ENCODE measurements at places on chromosomes 1 and 21.

DNA sequence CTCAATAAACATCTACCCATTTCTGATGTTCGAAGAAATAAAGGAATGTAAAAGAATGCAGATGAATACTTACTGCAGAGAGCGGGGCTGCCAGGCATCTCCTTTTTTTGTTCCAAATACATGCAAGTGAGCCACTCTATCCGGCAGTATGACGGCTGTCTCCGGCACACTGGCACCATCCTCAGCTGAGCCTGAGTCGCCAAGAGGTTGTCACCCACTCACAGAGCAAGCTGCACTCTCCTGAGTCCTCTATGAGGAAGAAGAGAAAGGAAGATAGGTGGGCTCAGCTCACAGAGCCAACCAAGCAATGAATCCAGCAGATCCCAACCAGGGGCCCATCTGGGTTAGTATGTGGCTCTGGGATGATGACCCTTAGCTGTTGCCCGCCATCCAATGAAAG lies 65.3 kb downstream of the CD46 start:
- DNase-seq = no peak

DNA sequence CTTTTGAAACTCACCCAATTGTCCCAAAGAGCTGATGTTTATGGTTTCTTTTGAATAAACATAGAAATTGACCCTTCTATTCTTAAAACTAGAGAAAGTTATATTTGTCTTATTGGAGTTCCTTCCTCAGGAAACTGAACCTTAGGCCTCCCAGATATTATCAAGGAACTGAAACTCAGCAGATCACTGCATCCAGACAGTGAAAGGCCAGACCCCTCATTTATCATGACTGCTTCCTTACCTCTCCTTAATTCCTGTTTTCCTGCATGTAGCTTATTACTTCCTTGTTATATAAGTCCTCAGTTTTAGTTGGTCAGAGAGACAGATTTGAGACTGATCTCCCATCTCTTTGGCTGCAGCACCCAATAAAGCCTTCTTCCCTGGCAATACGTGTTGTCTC lies 27.5 kb downstream of the SLC22A15 start:
- DNase-seq = no peak

DNA sequence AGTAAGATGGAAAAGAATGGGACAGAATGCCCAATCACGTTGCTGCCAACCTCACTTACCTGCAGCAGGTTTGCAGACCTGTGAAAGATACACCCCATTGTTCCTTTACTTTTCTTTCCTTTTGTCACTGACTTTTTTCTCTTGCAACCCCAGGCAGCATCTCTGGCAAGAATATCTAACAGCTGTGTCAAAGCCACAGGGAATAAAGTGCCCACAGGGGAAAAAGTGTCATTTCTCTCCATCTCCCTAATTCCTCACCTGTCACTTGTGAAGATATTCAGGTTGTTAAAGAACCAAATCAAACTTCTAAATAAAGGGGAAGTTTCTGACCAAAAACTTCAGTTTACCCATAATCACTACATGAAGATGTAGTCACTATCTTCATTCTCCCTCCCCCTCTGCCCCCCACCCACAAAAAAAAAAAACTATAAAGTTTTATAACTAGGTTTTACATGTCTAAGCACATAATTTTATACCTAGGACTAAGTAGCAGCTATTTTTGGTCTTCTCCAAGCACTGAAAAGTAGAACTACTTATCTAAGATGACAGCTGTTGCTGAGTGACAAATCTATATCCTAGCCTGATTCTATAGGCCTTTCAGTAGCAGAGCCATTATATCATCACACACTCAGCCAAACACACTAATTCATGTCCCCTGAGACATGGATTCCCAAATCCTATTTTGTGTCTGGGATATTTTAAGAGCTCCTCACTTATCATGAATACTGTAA lies 54.9 kb downstream of the TBX15 start:
- no peak for DNase-seq

DNA sequence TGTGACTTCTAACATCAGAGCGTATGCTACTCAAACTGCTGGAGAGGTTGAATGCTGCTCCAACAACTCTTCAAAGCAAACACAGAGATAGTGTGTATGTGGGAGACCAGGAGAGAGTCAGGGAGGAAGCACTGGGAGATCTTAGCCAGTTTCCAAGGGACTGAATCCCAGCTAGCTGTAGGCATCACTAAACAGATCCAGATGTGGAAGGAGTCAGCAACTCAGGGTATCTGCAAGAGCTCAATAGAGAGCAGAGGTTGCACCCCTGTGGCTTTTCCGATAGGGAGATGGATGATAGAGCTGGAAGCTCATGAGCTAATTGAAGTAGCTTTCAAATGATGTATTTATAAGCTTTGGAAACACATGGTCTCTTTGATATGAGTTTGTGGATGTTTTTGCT lies 168.9 kb upstream of the HOOK1 start:
- DNase-seq = no peak

DNA sequence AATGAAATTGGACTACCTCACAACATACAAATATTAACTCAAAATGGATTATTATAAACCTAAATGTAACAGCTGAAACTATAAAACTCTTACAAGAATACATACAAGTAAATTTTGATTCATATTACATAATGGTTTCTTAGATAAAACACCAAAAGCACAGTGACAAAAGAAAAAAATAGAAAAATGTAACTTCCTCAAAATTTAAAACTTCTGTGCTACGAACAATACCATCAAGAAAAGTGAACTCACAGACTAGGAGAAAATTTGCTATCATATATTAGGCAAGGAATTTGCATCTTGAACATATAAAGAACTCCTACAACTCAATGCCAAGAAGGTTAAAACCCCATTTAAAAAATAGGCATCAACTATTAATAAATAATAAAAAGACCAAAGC lies 31.2 kb downstream of the ANGPTL3 start:
- DNase-seq = no peak

- no peak for DNase-seq
Measured at GRCh38 chr1:243657793-243658192, 192.2 kb downstream of the AKT3 start.

- no peak for DNase-seq
Measured at GRCh38 chr1:11736746-11737639, 1.1 kb downstream of the AGTRAP start.

- DNase-seq = no peak
Measured at GRCh38 chr1:26786437-26787380, 1.0 kb upstream of the PIGV start.

DNA sequence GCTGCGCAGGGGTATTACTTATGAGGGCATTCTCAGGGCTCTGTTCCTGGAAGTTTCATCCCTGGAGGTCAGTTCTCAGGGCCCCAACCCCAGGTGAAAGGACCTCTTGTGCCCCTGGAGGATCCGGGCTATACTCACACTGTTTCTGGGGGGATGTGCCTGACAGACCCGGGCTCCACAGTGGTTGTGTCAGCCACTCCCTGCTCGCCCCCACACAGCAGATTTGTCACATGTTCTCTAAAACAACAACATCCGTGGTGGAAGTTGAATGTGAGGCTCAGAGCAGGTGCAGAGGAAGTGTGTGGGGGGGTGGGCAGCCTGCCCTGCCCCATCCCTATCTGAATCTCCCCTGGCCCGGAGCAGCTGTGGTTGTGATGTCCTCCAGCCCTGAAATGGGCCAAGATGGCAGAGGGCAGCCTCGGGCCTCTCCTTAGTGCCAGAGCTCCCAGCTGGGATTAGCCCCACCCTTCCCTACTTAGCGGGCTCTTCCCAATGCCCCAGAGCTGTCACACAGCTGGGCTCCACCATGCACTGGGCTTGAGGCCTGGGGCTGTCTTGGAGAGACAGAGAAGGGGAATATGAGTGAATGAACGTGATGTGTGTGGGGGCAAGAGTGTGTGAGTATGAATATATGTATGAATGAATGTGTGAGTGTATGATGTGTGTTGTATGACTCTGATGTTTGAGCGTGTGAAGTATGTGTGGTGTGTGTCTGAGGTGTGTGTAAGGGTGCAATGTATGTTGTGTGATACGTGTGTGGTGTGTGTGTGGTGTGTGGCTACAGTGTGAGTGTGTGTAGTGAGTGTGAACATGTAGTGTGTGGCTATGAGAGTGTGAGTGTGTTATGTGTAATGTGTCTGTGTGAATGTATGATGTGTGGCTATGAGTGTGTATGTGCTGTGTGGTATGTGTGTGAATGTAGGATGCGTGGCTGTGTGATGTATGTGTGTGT lies 1.5 kb upstream of the FCMR start:
- no peak for DNase-seq

GRCh38 chr21:25809013-25809412 lies 74.2 kb downstream of the GABPA start:
- no peak for DNase-seq

GRCh38 chr21:15007716-15008296 lies 57.0 kb downstream of the NRIP1 start:
- no peak for DNase-seq

GRCh38 chr1:40539338-40539737 lies 7.9 kb downstream of the ZNF684 start:
- no peak for DNase-seq

DNA sequence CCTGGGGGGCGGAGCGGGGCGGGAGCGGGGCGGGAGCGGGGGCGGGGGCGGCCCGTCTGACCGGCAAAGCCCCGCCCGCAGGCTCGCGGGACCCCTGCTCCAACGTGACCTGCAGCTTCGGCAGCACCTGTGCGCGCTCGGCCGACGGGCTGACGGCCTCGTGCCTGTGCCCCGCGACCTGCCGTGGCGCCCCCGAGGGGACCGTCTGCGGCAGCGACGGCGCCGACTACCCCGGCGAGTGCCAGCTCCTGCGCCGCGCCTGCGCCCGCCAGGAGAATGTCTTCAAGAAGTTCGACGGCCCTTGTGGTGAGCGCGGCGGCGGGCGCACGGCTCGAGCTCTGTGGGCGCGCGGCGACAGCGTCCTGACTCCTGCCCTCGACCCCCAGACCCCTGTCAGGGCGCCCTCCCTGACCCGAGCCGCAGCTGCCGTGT lies 21.2 kb downstream of the AGRN start:
- no peak for DNase-seq

- DNase-seq = no peak
Measured at GRCh38 chr1:34356853-34357252, 180.1 kb downstream of the C1orf94 start.

GRCh38 chr1:210292231-210292871 lies 36.4 kb upstream of the HHAT start:
- no peak for DNase-seq

DNA sequence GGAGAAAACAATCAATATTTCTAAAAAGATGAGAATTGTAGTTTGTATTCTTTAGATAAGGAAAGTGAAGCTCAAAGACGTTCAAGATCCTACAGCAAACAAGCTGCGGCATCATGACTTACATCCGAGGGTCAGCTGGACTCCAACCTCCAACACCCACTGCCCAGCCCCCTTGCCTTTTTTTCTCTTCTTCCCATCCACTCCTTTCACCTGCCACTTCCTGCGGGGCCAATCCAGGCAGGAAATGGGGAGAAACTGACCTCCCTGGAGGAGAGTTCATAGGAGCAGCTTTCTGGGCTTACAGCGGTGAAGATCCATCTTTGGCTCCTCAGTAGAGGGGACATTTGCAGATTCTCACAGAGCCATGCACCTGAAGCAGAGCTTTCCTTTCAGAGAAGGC lies 361.5 kb downstream of the PTPRU start:
- DNase-seq = no peak

DNA sequence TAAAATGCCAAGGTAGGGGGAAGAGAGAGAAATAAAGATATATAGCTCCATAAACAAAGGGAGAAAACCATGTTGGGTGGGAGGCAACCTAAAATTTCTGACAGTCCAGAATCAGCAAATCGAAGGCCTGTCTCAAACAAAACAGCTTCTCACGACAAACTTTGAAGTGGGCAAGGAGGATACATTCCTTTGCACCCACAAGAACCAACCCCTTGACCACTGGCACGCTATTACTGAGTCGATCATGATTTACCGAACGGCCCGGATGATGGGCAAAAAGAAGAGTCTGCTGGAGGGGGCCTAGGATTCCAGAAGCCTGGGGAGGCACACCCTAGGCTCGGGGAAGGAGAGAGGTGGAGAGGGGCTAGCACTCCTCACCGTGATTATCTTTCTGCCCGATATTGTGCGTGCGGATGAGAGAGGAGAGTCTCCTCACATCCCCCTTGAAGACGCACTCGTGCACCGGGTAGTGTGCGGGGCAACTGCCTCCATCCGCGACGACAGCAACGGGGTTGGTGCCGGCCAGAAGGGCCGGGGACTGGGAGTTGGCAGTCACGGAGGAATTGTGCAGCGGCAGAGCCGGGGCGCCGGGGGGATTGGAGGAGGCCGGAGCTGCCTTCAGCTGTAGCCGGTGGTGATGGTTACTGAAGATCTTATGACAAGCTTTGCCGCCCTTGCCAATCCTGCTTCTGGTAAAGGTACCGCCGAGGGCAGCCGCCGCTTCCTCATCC lies 756 bp downstream of the ANKRD13C start:
- DNase-seq = no peak

- no peak for DNase-seq
Measured at GRCh38 chr1:32924881-32925344, 23.7 kb upstream of the TMEM54 start.

DNA sequence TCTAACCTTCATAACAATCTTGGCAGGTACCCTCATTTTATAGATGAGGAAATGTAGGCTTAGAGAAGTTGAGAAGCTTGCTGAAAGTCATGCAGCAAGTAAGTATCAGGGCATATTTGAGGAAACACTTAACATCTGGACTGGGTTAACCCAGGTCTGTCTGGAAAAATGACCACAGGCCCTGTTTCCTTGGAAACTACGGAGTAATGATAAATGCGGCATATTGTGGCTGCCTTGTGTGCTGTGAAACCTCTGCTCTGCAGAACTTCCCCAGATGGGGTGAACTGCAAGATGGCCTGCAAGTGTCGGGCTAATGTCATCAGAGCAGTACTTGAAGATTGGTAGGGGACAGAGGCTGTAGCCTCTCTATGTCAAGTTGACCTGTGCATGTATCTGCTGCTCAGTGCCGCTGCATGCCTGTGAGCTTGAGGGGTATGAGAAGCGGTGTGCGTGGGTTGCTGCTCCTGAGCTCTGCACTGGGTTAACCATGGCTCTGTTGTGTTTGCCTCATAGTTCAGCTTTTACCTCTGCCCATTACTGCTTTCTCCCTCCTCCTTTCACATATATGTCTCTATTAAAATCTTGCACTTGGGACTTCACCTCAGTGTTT lies 83.1 kb downstream of the WDR3 start:
- DNase-seq = no peak

DNA sequence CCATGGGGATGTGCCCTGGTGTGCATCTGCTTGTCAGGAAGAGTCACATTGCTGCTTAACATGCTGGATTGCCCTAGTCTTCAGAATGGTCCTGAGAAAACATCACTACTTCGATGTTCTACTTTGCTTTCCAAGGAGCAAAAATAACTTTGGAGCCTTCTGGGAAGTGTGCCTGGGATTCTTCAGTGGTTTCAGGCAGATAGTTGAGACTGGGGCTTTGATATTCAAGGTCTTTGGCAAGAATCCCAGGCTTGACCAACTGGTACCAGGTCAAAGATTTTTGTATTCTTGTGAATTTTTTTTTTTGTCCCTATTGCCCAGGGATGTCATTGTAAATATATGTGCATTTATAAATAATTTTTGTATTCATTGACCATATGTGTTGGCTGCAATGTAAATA lies 51.4 kb downstream of the LRIG2 start:
- no peak for DNase-seq

DNA sequence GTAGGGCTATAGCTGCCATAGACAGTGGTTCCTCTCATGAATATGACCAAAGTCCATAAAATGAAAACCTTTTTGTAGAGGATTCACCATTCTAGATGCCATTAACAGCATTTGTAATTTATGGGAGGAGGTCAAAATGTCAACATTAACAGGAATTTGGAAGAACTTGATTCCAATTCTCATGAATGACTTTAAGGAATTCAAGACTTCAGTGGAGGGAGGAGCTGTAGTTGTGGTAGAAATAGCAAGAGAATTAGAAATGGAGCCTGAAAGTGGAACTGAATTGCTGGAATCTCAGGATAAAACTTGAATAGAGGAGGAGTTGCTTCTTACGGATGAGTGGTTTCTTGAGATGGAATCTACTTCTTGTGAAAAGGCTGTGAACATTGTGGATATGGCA lies 65.4 kb upstream of the ESRRG start:
- DNase-seq = no peak
